Activated CD4-positive, CD25-positive, alpha-beta regulatory T cell treated with anti-CD3 and anti-CD28 coated beads, Interleukin-2, amount 50 U/mL, for 72 hours (primary cell): ENCODE measurements at places on chromosomes 5 and 9.

- DNase-seq, result no peak
These were observed 8.5 kb downstream of the RNF44 start for GRCh38 chr5:176528761-176529115.

GRCh38 chr9:136703276-136703860, 9.0 kb upstream of the DIPK1B start:
- DNase-seq, result no peak

DNA sequence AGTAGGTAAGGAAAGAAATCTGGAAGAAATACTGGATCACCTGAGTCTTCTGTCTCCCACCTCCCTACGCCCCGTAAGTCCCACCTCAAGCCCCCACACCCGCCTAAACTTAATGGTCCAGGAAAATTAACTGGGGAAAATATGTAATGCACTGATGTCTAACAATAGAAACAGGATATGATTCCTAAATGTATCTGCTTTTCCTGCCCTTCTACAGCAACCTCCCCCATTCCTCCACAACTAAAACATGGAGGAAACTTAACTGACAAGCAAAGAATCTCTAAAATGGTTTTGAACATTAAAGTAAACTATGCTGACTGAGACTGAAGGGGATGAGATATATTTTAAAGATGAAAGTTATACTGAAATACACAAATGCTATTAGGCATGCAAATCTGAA, 10.4 kb downstream of the RFX3 start:
- DNase-seq, result no peak

DNA sequence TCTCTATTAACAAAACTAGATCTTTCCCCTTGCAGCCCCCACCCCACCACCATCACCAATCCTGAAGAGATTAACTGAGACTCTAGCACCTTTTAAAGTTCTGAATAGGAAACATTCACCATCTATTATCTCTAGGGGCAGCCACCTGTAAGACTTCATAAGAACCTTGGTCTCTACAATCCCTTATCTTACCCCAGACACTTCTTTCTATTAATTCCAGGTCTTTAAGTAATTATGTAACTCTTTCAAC, 180.2 kb upstream of the FBXL17 start:
- no peak for DNase-seq

- DNase-seq, result no peak
These were observed 41.3 kb upstream of the ORM1 start for GRCh38 chr9:114281473-114282103.

DNA sequence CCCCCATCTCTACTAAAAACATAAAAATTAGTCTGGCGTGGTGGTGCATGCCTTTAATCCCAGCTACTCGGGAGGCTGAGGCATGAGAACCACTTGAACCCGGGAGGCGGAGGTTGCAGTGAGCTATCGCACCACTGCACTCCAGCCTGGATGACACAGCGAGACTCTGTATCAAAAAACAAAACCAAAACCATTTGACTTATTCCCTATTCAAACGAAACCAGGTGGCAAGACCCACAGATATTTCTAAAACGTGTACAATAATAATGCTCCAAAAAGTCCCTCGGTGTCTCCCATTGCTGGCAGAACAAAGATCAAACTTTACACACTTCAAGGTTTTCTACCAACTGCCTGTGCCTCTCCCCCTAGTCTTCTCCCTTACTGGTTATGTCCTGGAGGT, 29.8 kb downstream of the HMGCR start:
- DNase-seq, result no peak

- DNase-seq, result no peak
These were observed 8.2 kb downstream of the SOWAHA start for GRCh38 chr5:132821350-132821749.
